ENCODE measurements at places on chromosomes 6 and 20.

GRCh38 chr6:127844529-127844928 is 56.3 kb downstream of the THEMIS start:
- no peak for DNase-seq

GRCh38 chr6:121430514-121431460 is 4.7 kb upstream of the GJA1 start:
- DNase-seq: no peak

DNA sequence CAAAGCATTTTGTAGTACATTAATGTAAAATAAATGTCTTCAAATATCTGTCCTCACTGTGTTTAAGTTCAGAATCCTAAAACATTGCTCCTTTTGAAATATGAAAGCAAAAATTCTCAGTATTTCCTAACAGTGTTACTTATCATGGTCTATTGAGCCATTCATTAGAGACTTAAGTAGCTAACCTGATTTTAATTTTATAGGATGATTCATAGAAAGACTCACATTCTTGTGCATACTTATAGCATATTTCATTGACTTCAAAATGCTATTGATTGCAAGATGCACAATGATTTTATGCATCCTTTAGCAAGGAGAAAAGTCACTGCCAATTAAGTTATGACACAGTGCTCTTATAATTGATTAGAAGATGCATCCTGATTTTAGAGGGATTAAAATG is 85.7 kb downstream of the HIVEP1 start:
- DNase-seq: no peak

- no peak for DNase-seq
Observed at GRCh38 chr6:21772477-21772876, 178.9 kb downstream of the SOX4 start.

DNA sequence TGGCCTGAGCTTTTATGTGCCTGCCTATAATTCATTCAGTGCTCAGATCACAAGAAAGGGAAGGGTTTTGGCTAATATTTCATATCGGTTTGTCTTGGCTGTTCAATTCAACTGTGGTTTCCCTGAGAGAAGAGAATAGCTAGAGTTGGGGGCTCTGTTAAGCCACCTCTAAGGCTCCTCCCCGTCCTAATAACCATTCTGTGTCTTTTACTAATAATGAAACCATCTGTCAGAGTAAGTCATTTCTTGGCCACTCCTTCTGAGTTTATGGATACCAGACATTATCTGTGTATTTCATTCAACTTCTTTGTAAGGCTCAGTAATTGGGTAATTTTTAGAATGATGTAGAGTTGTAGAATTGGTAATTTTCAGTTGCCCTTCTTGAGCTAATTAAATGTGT is 5.2 kb downstream of the STX11 start:
- no peak for DNase-seq

DNA sequence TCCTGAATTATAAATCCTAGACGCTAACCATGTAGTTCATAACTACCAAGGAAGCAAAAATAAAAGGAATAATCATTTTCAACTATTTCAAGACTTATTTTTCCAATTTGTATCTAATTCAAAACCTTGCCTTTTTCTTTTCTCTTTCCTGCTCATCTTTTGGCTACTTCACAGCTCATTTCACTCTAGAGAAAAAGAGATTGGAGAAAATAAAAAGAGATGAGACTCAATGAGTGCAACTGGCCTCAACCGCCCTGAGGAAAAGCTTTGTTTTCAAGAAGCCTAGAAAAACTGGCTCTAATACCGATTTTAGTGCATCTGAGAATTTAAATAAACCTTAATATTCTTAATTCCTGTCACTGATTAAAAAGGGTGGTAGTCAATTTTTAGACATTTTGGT is 36.4 kb downstream of the IPCEF1 start:
- DNase-seq: no peak

- no peak for DNase-seq
Observed at GRCh38 chr20:63527184-63527583, 6.6 kb downstream of the PPDPF start.

DNA sequence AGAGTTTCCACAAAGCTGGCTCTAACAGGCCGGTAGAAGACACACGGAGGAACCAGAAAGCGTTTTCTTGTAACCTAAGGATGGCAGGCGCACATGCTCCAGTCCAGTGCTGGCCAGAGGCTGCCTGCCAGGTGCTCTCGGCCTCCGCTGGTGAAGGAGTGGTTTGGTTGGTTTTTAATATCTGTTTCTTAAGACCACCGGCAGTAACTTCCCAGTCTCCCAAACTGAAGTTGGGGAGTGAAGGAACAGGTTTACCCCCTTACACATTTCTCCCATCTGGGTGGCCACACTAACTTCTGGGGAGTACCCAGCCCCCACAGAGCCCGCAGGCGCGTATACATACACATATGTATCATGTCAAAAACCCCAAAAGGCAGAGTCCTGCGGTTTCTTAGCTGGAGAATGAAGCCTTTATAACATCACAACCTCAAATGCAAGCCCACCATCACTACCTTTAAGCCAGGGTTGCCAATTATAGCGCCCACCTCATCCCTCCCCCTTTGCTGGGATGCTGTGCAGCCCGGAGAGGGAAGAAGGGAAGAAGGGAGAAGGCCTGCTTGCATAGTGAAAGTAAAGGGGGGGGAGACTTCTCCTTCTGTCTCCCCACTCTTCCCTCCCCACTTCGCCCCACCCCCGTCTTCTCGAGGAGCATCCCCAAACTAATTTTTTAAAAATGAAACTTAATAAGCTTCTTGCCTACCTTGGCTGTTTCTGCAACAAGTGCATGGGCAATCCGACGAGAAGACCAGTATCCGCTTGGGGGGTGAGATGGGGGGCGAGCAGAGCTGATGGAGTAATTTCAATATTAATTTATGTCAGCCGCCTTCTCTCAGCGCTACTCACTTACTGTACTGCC is 1.0 kb downstream of the TRERF1 start:
- no peak for DNase-seq

- DNase-seq: no peak
Observed at GRCh38 chr6:106628658-106629102, 618 bp downstream of the RTN4IP1 start.

DNA sequence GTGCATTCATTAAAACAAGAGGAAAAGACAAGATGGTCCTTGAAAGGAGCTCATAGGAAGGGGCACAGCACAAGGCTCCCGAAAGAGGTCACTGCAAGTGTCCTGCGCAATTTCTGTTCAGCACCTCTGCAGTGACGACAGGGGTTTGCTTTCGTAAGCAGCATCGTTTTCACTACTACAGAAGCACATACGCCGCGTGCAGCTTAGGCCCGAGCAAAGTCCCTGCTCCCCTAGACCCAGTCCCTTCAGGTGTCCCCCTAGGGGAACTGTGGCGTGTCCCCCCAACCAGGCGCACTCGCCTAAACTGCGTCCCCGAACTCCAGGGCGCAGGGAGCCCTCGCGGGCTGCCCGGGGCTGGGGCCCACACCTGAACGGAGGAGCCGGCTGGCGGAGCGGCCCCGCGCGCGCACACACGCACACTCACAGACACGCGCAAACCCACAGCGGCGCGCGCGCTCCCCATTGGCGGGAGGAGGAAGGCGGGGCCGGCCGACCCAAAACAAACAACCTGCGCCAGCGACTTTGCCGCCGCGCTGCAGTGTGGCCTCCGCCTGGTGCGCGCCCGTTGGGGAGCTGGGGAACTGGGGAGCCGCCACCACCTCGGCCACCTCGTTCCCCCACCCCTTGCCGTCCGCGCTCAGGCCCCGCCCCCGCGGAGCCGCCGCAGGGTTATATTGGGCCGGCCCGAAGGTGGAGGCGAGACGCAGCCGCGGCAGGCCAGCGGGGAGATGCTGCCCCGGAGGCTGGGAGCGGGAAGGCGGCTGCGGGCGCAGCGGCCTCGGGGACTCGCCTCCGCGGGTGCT is at the start of gene FOXQ1:
TSS of gene FOXQ1 (plus strand) at position 699 of the 803 bp plus-strand sequence. CDS start 607 bp downstream, outside the sequence.
- no peak for DNase-seq

- DNase-seq: no peak
Observed at GRCh38 chr6:37204014-37204751, 34.2 kb downstream of the PIM1 start.

- DNase-seq: no peak
Observed at GRCh38 chr20:49448917-49449316, 33.6 kb downstream of the KCNB1 start.

- DNase-seq: no peak
Observed at GRCh38 chr20:60447703-60448102, 489.5 kb downstream of the CDH26 start.

DNA sequence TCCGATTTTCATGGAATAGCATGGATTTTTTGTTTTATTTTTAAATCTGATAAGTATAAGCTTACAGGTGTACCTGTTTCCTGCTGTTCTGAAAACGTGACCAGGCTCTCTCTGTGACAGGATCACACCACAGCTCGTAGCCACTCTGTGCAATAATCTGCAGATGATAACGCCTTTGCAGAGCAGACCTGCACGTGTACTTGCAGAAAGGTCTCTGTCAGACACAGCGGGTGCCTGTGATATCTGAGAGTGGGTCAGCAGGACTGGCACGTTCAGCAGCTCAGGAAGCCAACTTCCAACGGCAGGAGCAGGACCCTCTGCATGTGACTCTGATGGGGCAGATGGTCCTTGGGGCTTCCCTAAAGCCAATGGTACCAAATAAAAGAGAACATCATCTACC is 68.6 kb upstream of the HDDC2 start:
- no peak for DNase-seq

DNA sequence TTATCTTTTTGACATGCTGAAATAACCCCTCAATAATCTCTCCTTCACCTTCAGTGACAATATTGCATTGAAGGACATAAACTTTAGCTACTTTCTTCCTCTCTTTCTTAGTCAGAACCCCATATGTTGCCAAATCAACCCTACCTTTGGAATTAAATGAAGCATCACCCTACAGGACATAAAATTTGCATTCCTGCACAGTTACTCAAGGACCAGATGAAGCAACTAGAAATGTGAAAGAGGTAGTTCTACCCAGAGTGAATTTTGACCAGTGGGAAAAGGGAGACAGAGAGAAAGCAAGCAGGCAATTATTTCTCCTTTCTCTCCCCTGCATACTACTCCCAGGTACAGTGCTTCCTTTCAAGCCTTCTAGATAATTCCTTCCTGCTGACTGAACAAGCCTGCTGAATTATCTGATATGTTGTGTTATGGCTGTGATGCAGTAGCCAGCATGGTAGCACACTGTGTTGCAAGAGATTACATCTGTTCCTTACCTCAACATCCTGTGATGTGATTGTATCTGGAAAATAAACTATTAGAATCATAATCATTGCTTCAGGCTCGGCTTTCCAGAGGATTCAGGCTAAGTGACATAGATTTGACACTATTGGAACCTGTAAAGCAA is 16.6 kb downstream of the TENT5A start:
- DNase-seq: no peak

DNA sequence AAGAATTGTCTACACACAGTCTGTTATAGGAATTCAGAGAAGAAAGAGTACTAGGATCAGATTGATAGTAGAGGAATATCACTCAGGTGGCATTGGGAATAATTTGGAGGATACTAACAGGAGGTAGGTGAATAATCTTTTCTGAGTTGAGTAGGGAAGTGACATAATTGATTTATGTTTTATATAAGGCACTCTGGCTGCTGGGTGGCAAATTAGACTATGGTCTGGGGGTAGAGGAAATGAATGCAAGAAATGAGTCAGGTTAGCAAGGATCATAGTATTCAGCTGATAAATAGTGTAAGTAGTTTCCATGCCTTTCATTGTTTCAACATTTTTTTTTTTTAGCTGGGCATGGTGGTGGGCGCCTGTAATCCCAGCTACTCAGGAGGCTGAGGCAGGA is 113.3 kb downstream of the CDKAL1 start:
- no peak for DNase-seq

DNA sequence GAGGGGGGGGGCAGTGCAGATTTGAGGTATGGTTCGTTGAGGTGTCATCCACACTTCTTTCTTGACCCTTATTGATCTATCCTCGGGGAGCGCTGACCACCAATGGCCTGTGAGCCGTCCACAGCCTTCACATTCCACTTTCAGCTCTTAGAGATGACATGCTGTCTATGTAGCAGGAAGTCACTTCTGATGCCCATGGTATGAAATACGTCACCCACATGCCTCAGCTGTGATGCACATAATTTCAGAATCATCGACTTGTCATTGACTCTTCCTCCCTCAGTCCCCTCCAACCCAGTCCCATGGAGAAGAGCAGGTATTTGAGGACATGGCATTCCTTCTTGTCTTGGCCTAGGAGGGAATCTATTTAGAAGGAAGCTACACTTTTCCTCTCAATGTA is 4.7 kb upstream of the ADGRF5 start:
- no peak for DNase-seq

DNA sequence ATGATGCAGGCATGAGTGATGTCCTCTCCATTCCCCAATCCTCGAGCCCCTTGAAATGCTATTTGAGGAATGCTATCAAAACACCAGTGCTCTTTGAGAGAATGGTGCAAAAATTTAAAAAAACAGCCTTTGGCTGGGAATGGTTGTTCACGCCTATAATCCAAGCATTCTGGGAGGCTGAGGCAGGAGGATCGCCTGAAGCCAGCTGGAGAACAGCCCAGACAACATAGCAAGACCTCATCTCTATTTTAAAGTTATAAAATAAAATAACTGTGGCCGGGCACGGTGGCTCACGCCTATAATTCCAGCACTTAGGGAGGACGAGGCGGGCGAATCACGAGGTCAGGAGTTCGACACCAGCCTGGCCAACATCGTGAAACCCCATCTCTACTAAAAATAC is 4.2 kb upstream of the VARS1 start:
- no peak for DNase-seq

GRCh38 chr6:109242925-109243324 is 139.3 kb downstream of the CD164 start:
- no peak for DNase-seq

- DNase-seq: no peak
Observed at GRCh38 chr6:14596410-14596809, 478.8 kb downstream of the CD83 start.

- DNase-seq: no peak
Observed at GRCh38 chr6:160069459-160069858, 52.2 kb upstream of the SLC22A1 start.

DNA sequence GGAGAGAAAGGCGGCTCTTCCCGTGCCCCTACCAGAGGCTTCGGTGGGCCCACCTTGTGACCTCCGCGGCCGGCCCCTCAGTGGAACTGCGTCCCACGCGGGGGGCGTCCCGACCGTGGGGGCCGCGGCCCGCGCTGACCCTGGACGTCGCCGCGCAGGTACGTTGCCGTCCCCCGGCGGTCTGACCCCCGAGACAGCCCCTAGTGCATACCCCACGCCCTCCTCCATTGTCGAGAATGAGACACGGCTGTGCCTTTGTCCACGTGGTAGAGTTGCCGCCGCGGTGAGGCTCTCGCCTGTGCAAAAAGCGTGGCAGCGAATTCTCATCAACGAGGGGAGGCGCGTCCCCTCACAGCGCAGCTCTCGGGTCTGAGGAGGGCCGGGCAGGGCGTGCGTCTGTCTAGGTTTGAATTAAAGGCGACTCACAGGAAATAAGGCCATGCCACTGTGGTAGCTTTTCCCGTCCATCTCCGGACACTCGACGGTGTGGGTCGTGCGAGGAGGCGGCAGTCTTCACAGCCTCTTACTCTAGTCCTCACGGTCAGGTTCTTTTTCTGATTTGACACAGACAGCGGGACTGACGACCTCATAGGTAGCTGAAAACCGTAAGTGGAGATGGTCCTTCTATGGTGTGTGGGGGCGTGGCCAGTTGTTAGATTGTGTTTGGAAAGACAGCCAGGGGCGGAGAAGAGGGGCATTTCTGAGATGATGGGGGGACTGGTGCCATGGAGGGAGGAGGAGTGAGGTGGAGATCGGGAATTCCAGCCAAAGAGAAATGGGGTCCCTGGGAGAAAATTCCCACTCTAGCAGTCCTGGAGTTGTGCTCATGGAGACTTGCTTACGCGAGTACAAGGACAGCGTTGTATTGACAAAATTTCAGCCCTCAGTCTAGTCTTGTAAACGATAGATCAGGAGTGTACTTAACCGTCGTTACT is 580 bp downstream of the NXT1 start:
- DNase-seq: no peak

GRCh38 chr6:89302195-89302770 is 12.8 kb downstream of the GABRR2 start:
- DNase-seq: no peak
